ENCODE measurements at places on chromosomes 5 and 9.
A peak's percentile ranks its signal among the peaks of the same experiment; 100 is the strongest.

DNA sequence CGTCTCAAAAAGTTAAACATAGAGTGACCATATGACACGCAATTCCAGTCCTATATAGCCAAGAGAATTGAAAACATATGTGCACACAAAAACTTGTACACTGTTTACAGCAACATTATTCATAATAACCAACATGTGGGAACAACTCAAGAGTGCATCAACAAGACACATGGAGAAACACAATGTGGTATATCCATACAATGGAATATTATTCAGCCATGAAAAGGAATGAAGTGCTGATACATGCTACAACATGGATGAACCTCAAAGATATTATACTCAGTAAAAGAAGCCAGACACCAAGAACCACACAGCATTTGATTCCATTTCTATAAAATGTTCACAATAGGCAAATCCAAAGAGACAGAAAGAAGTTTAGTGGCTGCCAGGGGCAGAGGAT is 317.0 kb downstream of the NSG2 start:
- DNase-seq: no peak

DNA sequence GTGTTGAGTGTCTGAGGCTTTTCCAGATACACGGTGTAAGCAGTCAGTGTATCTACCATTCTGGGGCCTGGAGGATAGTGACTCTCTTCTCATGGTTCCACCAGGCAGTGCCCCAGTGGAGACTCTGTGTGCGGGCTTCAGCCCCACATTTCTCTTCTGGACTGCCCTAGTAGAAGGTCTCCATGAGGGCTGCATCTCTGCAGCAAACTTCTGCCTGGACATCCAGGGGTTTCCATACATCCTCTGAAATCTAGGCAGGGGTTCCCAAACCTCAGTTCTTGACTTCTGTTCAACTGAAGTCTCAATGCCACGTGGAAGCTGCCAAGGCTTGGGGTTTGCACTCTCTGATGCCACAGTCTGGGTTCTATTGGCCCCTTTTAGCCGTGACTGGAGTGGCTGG is 256.6 kb upstream of the ITGA1 start:
- DNase-seq: no peak

GRCh38 chr9:126952205-126952977 is 37.8 kb downstream of the RALGPS1 start:
- DNase-seq: no peak

- no peak for DNase-seq
Measured at GRCh38 chr5:17276445-17276844, 59.0 kb downstream of the BASP1 start.

- DNase-seq: no peak
Measured at GRCh38 chr5:178381921-178382695, 149.5 kb upstream of the PHYKPL start.

GRCh38 chr5:96219580-96220281 is 213.3 kb downstream of the PCSK1 start:
- DNase-seq: no peak

DNA sequence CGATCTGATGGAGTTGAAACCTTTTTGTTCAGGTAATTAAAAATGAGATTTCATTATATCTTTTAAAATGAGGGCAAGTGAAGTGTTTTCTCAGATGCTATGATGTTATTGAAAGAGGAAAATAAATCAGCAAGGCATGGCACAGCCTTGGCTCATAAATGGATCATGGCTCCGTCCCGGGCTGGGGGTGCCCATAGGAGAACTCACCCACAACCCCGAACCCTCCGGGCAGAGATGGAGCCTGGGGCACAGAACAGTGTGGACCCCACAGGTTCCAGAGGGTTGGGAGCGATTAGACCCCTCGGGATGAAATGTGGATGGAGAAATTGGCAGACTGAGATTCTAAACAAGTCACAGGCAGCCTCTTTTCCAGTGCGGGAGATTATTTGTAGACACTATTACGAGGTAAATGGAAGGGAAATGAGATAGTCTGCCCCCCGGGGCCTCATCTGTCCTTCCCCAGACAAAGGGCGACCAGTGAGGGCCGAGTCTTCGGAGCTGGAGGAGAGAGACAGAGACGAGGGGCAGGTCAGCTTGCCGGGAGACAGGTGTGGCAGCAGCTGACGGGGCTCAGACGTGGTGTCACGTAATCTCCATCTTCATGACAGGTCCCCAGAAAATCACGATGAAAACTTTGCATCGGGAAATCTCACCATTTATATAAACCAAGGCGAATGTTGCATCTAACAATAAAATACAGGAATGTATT is 33.7 kb downstream of the NDUFS6 start:
- DNase-seq: no peak

DNA sequence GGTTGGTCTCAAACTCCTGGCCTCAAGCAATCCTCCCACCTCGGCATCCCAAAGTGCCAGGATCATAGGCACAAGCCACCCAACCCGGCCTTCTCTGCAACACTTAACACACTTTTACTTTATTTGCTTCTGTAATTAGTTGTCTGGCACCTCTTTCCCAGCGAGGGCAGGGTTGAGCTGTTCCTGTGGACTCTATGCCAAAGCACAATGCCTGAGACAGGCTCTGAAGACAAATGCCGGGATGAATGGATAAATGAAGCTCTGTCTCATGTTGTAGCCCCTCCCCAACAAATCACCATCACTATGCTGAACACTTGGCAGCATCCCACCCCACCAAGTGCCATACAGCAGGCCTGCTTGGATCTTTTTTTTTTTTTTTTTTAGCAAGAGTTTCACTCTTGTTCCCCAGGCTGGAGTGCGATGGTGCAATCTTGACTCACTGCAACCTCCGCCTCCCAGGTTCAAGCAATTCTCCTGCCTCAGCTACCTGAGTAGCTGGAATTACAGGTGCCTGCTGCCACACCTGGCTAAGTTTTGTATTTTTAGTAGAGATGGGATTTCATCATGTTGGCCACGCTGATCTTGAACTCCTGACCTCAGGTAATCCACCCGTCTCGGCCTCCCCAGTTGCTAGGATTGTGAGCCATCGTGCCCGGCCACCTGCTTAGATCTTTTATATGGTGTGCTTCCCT is 21.3 kb downstream of the GPX3 start:
- no peak for DNase-seq

- no peak for DNase-seq
Measured at GRCh38 chr9:124323904-124324303, 66.2 kb downstream of the NEK6 start.

DNA sequence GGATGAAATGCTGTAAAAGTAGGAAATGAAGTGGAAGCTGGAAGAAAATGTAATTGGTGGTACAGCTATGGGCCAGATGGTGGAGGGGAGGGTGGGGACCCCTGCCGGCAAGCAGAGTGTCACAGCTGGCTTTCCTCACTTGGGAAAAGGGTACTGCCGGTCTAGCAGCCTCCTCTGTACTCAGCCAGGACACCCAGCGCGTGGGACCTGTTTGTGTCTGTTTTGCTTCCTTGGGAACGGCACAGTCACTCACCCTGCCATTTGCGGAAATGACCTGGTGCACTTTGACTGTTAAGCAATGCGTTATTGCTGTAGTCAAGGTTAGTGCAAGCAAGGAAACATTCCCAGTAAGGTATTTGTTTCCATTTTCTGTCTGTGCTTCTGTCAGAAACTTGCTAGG is 10.1 kb downstream of the TMEM252 start:
- DNase-seq: peak; percentile 21

- DNase-seq: no peak
Measured at GRCh38 chr5:99866740-99867139, 668.4 kb upstream of the FAM174A start.

GRCh38 chr5:96331210-96331609 is 101.8 kb downstream of the PCSK1 start:
- DNase-seq: no peak

GRCh38 chr9:124697326-124698200 is 73.5 kb downstream of the NR6A1 start:
- no peak for DNase-seq

DNA sequence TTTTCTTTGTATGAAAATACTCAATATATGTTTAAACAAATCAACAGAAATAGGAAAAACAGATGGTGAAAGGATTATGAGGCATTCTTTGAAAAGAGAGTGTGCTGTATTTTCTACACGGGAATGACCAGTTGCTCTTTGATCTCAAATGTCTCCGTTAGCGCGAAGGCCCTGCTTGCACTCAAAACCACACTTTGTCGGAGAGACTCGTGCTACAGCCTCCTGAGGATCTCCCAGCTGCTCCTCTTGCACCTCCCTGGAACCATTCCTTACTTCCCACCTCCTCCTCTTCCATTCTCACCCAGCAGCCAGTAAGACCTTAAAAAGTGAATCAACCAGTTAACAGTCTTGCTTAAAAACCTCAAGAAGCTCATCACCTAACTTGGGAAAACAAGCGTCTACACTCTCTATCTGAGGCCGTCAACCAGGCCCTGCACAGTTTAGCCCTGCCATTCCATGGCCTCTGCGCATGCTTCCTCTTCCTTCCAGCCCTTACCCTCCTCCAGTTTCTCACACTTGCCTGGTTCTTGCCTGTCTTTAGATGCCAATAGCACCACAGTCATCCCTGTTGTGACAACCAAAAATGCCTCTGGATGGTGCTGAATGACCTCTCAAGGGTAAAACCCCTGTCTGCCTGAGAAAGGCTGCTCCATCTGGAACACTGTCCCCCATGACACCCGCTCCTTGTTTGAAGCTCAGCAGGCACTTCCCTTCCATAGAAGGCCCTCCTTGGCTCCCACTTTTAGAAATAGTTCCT is 594.7 kb upstream of the WWC1 start:
- no peak for DNase-seq

- DNase-seq: no peak
Measured at GRCh38 chr5:169997798-169998197, 17.5 kb upstream of the INSYN2B start.

DNA sequence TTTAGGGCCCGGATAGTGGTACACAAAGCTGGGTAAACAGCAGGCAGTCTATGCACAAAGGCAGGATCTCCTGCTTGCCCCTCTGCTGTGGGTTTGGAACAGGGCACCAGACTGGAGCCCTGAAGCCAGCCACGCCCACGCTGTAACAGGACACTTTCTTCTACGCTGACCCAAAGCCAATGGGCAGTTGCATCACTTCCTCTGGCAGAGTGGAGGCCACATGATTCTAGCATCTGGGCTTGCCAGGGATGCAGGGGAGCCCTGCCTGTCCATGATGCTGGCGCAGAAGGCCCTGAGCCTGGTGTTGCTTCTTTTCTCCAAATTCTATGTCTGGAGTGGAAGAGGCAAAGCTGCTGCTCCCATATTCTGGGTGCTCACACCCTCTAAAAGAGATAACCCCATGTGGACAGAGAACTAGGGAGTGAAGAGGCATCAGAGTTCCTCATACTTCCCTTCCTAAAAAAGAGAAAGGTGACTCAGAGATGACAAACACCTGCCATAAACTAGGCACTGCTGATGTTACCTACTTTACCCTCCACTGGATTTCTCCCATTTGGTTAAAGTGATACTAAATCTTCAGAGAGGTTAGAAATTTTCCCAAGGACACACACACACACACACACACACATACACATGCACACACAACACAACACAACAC is 260.3 kb upstream of the KLF4 start:
- DNase-seq: peak; percentile 23

DNA sequence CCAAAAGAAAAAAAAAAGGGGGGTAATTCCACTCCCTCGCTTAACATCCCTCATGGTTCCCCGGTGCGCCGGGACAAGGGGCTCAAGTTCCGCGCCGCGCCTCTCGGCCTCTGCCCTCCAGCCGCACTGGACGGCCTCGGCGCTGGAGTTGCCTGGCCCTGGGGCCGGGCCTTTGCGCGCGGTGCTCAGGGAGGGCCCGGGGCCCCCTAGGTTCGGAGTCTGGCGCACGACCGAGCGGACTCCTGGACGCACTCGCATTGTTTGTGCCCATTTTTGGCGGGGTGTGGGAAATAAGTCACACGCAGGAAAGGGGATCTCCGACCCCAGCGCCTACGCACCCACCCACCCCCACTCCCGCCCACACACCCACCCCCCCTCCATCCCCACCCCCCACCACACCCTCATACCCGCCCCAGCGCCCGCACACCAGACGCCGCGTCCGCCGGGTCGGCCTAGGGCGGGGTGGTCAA is 381 bp downstream of the MED22 start:
- no peak for DNase-seq

GRCh38 chr5:131242728-131243255 is 21.1 kb upstream of the CDC42SE2 start:
- DNase-seq: no peak

GRCh38 chr5:158841481-158842276 is 258.0 kb downstream of the EBF1 start:
- no peak for DNase-seq

DNA sequence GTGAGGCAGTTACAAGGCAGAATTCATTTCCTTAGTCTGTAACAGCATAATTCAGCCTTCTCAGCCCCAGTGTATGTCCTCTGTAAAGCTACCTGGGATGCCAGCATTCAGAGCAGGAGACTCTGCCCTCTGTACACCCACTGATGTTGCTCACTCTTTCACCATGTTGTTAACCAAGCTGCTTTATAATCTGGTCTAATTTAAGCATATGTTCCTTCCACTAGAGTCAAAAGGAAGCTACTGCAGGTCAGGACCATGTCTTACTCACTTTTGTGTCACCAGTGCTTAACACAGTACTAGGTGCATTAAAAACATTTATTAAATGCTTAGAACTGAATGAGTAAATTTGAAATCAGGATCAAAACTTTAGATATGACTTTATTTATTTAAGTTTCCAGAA is 185.6 kb downstream of the FBXL17 start:
- DNase-seq: no peak
